Fibroblast of skin of right quadriceps (primary cell): ENCODE measurements at places on chromosomes 13 and 19.
A peak's percentile ranks its signal among the peaks of the same experiment; 100 is the strongest.

DNA sequence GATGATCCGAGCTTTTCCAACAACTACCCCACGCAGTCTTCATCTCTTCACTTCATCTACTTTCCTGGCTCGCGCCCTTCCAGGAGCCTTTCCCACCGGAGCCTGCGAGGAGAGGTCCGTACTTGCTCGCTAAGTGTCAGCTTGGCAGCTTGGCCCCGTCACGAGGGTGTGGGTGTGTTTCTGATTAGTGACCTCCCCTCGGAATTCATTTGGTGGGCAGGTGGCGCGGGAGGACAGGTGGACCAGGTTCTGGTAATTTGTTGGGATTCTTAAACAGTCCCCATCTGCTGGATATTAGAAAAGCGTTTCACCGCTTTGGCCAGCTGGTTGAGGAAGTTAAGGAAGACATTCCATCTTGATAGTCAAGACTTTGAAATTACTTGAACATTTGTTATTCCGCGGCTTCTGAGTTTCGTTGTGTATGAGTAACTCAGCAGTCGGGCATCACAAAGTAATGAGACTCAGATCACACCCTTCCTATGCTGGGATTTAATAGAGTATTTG is 515 bp downstream of the UFM1 start:
- no peak for DNase-seq

DNA sequence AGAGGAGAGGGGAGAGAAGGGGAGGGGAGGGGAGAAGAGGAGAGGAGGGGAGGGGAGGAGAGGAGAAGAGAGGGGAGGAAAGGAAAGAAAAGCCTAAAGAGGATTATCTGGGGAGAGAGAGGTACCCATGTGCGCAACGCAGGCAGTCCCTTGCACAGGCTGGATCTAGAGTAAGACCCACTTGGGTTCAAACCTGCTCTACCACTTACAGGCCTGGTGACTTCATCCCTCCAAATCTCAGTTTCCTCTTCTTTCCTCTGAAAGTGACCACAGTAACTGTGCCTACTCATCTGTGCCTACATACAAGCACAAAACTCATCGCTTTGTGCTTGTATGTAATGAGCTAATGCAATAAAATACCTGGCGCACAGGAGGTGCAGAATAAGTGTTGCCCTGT is 732 bp upstream of the MAP1S start:
- DNase-seq: no peak

- DNase-seq: no peak
Observed at GRCh38 chr13:99565478-99566124, 64.3 kb downstream of the TM9SF2 start.

DNA sequence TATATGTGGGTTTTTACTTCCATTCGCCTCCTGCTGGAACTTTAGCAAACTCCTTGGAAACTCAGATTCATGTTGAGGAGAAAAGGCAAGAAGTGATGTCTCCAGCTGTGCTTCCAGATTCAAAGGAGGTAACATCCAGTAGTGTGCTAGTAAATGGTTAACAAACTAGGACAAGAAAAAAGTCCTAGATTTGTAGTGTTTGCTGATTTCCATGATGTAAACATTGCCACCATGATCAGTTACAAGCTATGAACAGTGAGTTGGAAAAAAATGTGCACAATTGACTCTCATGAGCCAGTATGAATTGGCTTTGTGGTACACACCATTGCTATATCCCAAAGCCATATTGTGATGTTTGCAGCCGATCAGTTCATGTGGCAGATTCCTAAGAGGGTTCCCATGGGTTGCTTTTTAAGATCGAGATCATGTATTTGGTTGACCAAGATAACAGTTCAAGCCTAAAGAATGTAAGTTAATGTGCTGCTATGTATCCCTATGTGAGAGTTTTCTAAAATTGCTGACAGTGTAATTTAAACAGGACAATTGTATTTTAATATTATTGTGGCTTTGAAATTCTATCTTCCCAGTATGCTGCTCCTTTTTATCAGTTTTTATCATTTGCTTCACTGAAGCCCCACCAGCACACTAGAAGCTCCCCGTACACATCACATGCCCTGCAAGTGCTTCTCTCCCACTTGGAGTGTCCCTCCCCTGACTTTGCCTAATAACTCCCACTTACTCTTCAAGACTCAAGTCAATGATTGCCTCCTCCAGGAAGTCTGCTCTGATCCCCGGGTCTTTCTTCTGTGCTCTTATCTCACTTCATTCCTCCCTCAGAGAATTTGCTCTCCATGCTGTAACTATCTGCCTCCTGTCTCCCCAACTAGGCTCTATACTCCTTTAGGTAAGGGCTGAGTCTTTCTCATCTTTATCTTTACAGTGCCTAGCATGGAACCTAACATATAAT is 148.3 kb downstream of the RGCC start:
- DNase-seq: no peak

- no peak for DNase-seq
Observed at GRCh38 chr19:35184884-35185283, 30.3 kb downstream of the FXYD5 start.

DNA sequence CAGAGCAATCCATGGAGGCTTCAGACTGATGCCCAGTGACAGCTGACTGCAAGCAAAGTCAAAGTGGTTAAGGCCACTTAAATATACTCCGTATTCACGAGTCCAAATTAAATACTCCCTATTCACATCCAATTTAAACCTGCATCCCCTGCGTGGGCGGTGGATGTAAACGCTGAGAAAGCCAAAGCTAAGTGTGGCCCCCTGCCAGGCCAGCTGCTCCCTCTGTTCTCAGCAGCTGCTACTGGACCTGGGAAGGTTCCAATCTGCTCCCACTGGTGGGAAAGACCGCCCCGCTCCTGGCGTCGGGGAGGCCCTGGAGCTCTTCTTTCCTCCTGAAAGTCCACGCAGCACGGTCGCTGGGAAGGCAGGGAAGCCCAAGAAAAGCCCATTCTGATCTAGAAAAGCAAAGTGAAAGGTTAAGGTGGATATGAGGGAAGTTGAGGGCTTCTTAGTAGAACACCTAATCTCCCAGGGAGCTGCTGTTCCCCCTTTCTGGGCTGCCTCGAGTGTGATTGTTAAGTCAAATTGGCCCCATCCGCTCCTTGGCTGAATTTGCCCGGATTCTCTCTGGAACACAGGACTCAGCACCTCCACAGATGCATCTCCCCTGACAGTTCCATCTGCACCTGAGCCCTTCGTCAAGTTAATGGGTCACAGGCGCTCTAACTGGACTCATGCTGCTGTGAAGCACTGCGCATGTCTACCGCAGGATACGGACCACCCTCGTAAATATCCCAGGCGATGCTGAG is 205.5 kb downstream of the USP12 start:
- DNase-seq: no peak

DNA sequence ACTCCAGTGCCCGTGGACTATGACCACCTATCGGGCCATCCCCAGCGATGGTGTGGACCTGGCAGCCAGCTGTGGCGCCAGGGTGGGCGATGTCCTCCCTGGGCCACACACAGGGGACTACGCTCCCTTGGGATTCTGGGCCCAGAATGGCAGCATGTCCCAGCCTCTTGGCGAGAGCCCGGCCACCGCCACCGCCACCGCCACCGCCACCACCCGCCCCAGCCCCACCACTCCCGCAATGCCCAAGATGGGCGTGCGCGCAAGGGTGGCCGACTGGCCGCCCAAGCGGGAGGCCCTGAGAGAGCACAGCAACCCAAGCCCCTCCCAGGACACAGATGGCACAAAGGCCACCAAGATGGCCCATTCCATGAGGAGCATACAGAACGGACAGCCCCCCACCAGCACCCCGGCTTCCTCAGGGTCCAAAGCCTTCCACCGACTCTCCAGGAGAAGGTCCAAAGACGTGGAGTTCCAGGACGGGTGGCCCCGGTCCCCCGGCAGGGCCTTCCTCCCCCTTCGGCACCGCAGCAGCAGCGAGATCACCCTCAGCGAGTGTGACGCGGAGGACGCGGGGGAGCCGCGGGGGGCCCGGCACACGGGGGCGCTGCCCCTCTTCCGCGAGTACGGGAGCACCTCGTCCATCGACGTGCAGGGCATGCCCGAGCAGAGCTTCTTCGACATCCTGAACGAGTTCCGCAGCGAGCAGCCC is 142.3 kb downstream of the DPF1 start:
- DNase-seq: no peak

GRCh38 chr19:13068085-13068846 is 34.4 kb downstream of the LYL1 start:
- DNase-seq: no peak

- no peak for DNase-seq
Observed at GRCh38 chr13:36807616-36808015, 11.4 kb upstream of the RFXAP start.

DNA sequence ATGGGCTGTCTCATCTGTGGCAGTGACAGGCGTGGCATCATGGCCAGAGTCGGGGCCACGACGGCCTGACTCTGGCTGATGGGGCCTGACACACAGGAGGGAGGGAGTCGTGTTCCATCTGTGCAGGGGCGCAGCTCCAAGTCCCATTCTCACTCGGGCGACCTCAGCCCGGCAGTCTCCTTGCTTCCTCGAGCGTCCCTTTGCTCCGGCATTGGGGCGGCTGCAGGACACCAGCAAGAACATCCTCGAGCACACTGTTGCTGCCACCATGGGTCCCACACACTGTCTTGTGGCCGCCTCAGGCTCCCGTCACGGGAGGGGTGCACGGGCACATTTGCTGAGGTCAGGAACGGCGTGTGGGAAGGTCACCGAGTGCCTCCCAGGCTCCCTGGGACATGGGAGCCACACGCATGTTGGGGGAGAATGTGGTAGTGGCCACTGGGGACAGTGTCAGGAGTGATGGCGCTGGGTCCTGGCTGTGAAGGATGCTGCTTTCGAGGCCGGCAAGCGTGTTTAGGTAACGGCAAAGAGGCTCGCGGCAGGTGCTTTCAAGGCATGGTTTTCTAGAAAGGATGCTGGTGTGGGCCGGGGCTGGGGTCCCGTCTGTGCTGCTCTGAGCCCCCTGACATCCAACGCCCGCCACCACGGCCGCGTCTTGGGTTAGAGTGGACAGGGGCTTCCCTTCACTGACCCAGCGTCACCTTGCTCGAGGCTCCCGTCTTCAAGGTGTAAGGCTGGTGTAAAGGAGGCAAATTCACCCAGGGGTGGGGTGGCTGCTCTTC is 3.4 kb downstream of the IZUMO4 start:
- no peak for DNase-seq

GRCh38 chr19:937259-937694 is 11.4 kb downstream of the ARID3A start:
- DNase-seq: no peak

GRCh38 chr19:47058621-47059022 is 10.2 kb upstream of the TMEM160 start:
- DNase-seq: no peak

DNA sequence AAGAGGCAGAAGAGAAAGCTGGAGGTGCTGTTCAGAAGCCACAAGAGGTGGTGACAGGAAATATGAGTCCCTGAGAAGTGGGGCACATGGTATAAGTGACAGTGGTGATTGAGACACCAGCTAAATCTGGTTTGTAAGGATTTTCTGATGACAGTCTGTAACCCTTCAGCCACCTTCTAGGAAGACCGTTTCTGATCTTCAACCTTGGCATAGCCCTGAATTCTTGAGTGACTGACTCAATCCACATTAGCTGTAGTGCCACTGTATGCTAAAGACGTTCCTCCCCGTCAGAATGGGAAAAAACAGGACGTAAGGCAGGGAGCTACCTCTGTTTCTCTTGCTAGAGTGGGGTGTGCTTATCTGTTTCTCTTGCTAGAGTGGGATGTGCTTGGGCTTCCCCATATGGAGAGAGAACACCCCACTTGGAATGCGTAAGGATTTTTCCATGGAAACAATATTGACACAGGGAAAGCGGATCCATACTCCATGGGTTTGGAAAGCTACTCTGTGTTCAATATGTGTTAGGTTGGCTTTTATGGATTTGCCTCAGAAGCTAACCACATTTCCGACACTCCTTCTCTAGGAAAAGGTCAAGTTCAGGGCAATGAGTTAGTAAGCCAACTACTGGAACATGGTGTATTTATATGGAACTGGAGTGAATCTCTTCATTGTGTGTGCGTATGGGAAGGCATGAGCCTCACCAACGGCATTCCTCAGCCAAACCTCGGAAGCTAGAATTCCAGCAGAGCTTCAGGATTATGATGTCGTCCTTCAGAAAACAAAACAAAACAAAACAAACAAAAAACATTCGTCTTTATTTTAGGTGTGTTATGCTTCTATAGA is 948.8 kb upstream of the SLC10A2 start:
- DNase-seq: peak; percentile 52

DNA sequence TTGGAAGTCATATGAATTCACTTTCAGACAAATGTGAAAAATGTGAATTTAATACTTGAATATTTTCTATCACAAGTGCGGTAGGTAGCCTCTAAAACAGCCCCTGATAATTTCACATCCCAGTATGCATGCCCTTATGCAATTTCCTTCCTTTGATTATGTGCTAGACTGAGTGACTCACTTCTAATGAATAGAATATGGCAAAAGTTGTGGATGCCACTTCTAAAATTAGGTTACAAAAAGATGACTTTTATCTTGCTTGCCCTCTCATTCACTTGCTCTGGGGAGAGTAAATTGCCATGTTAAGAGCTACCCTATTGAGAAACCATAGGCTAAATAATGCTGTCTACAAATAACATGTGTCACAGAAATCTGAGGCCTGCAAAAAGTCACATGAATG is 402.5 kb upstream of the PCDH9 start:
- peak; percentile 59 for DNase-seq

- no peak for DNase-seq
Observed at GRCh38 chr13:73815796-73816195, 318.4 kb downstream of the KLF12 start.

GRCh38 chr19:7734220-7735203 is 2.6 kb upstream of the CLEC4G start:
- peak; percentile 6 for DNase-seq

GRCh38 chr13:37448153-37448552 is 150.4 kb downstream of the POSTN start:
- no peak for DNase-seq

GRCh38 chr19:53004242-53004641 is 9.5 kb upstream of the ERVV-1 start:
- no peak for DNase-seq

DNA sequence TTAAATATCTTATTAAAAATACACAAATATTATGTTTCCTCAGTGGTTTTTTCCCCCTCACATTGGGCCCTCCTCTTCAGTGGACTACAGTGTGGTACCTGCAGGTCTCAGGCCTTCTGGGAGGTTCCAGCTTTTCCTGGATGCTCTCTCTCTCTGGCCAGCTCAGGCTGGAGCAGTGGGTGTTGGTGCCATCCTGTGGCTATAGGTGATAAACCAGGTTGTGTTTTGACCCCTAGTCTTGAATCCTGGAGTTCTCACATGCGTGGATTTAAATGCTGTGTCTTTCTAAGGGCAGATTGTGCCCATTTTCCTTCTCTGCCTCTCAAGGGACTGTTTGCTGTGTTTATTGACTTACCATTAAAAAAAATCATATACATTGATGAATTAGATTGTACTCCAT is 41.2 kb upstream of the ZNF527 start:
- no peak for DNase-seq

- DNase-seq: no peak
Observed at GRCh38 chr13:46983881-46984280, 87.0 kb upstream of the HTR2A start.

- DNase-seq: no peak
Observed at GRCh38 chr13:42418184-42418583, 146.2 kb downstream of the AKAP11 start.

DNA sequence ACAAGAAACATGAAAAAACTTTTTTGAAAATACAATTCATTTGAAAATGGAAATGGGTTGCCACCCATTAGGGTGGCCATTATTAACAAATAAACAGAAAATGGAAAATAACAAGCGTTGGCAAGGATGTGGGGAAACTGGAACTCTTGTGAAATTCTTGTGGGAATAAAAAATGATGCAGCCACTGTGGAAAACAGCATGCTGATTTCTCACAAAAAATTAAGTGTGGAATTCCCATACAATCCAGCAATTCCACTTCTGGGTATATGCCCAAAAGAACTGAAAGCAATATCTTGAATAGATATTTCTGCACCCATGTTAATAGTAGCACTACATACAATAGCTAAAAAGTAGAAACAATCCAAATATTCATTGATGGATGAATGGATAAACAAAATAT is 165.2 kb downstream of the DCLK1 start:
- no peak for DNase-seq
